ENCODE measurements at places on chromosomes 5 and 9. TPM values are rescaled to one million over a fixed set of nuclear protein-coding genes. Genes with fewer than 3 reads are reported as not detected.

Gene IFNB1
- total RNA-seq = not detected

Gene THOC3
- total RNA-seq = 59.8 TPM

Gene WDR38
- not detected for total RNA-seq

Gene MARVELD2
- total RNA-seq = 0.94 TPM

Gene NTRK2
- total RNA-seq = 203 TPM

Gene TAS2R1
- total RNA-seq = 0.31 TPM

Gene RNF180
- 78.9 TPM for total RNA-seq

Gene FOXD4L4
- total RNA-seq = 1.6 TPM

Gene TAF11L5
- not detected for total RNA-seq

Gene KIF24
- 4.1 TPM for total RNA-seq

Gene FBP2
- total RNA-seq = not detected

Gene QRFP
- not detected for total RNA-seq

Gene FNIP1
- total RNA-seq = 69.2 TPM

Gene GMCL2
- total RNA-seq = not detected

Gene KIAA1958
- 31.6 TPM for total RNA-seq

Gene SKP1
- total RNA-seq = 126 TPM

Gene UHRF2
- 158 TPM for total RNA-seq

Gene AFAP1L1
- total RNA-seq = 5.9 TPM

Gene PPP6C
- total RNA-seq = 21.6 TPM

Gene TSSK1B
- 0.31 TPM for total RNA-seq

Gene PCDHA11
- total RNA-seq = 80.4 TPM

Gene CDH9
- 14.7 TPM for total RNA-seq

Gene IL5
- not detected for total RNA-seq

All from parietal lobe (tissue), 2 donors.